Forelimb muscle (tissue), 1 donor: ENCODE measurements at places on chromosomes 3 and 15. TPM values are rescaled to one million over a fixed set of nuclear protein-coding genes. Genes with fewer than 3 reads are reported as not detected.

Gene TMEM266
- 0.44 TPM for polyA plus RNA-seq

DNA sequence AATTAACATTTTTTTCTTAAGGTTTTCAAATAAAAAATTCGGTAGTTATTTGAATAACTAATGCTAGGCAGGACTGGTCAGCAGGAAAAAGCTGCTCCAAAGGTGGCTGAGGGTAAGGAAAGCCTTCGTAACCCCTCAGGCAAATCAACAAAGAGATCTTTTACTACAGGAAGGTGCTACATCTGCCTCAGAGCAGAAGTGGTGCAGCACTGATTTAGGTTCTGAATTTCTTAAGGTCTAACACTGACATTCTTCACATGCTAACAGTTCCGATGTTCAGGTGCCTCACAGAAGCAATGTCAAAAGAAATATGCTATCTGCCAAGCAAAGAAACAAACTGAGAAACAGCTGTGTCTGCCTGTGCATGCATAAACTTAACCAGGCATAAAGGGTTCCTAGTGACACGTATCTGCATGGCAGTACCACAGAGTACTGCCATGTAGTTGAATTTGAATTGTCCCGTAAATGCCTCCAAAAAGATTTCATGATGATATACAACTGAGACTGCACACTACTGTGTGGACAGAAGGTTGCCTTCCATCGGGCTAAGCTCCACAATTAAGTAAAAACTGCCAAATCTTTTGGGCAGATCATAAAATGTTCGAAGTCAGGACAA is 275.0 kb upstream of the NSMCE3 start:
- no peak for DNase-seq

Gene DCUN1D1
- 32.3 TPM for polyA plus RNA-seq

DNA sequence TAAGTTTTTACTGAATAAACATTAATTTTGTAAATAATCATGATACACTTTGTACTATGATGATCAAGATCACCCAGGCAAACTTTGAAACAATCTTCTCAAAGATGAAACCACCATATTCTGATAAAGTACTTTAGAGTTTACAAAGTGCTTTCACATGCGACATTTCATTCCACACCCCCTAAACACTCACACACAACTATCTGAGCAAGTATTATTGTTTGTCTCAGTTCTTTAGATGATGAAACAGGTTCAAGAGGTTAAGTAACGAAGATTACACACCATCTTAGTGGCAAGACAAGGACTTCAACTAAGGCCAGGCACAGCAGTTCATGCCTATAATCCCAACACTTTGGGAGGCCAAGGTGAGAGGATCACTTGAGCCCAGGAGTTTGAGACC is 37.6 kb downstream of the ZNF148 start:
- no peak for DNase-seq

DNA sequence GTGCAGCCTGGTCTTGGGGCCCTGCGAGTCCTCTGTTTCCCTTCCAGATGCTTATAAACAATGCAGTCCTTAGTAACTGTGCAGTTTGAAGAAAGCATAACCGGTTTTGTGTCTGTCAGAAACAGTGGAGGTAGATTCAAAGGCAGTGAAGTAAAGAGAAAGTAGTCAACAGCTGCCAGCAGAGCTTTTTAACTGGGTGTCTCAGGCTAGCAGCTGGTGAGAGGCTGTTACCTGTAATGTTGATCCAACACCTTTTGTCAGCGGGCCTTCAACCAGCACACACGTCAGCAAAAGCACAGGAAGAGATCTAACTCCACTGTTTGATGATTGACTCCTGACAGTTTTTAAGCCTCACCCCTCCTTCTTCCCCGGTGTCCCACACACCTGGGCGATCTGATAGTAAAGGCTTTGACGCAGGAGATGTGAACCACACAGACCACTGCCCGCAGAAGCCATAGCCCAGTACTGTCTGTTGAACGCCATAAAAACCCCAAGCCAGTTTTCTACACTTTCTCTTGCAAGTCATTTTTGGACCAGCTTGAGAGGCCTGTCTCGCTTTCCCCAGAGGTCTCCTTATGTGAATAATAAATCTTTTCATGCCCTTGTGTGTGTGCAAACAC is 178.0 kb downstream of the FMN1 start:
- DNase-seq = no peak

GRCh38 chr3:8166014-8166413 is 335.6 kb upstream of the LMCD1 start:
- no peak for DNase-seq

Gene HDC
- 1.2 TPM for polyA plus RNA-seq

- DNase-seq = no peak
Observed at GRCh38 chr3:178308771-178309170, 227.5 kb upstream of the KCNMB2 start.

DNA sequence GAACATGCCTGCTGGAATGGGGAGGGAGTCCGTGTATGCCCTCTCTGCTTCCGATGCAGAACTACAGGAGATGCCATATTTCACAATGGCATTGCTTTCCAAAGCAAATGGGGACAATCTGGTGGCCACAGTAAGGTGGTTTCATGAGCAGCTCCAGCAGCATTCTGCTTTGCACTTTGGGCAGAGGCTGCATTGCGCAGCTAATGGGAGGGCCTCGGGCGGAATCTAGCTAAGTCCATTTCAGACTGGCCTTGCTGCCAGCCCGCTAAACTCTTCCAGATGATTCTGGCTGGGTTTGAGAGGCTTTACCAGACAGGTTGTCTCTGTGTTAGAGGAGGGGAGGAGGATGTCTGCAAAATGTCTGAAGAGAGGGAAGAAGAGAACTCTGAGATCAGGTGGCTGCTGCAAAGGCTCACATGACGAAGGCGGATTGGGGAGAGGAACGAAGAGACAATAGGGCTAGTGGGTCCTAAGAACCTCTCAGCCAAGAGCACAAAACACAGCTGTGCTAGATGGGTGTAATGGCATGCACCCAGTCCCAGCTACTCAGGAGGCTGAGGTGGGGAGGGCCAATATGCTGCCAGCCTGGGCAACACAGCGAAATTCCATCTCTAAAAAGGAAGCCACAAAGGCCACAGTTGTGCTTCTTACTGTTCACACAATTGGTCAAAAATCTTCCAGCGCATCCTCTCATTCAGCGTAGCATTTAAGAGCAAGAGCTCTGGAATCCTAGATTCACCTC is 63.7 kb downstream of the BDH1 start:
- no peak for DNase-seq

GRCh38 chr15:94119298-94119811 is 112.0 kb upstream of the MCTP2 start:
- DNase-seq = peak; percentile 43

- DNase-seq = no peak
Observed at GRCh38 chr3:61704807-61705206, 143.4 kb downstream of the PTPRG start.

- no peak for DNase-seq
Observed at GRCh38 chr15:94175420-94175819, 55.9 kb upstream of the MCTP2 start.

DNA sequence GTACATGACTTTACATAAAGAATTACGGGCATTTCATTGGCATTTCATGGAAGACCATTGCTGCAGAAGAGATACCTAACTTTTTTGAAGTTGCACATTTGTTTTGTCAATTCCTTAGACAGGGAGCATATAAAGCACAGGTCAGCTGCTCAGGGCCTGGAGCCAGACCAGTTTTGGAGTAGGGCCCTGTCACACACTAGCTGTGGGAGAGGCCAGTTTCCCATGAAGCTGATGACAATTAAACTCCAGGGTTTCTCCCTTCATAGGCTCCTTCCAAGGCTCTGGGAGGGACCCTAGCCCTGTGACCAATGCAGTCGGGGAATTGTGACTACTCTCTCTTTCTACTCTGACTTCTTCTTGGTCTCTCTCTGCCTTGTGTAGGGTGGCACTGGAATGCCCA is 107.3 kb upstream of the SELENOK start:
- DNase-seq = no peak

DNA sequence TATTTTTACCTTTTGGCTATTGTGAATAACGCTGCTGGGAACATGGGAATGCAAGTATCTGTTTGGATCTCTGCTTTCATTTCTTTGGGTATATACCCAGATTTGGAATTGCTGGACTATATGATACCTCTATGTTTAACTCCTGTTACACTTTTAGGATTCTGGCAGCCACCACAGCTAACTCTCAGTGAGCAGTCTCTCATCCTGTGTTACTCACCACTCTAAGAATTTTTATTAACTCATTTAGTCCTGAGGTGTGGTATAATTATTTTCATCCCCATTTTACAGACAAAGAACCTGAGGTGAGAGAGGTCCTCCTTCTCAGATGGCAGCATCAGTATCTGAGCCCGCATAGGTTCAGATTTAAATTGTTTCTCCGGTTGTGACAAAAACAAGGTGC is 1.1 kb downstream of the SPATA12 start:
- no peak for DNase-seq

DNA sequence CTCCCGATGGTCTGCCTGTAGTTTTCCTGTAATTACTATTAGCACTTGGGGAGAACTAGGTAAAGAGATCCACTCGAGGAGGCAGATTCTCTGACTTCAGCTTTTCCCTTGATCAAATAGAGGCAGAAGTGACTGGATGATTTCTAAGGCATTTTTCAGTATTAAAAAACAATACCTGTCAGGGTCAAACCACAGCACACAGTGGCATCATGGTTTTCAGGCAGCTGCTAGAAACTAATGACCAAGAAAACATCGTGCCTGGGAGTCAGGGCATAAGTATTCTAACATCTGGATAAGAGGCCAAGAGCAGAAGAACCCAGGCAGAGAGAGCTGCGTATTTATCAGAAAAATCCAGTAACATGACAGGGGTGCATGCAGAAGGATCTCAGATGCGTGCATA is 419.9 kb downstream of the TUSC7 start:
- DNase-seq = no peak

Gene SNTN
- not detected for polyA plus RNA-seq

DNA sequence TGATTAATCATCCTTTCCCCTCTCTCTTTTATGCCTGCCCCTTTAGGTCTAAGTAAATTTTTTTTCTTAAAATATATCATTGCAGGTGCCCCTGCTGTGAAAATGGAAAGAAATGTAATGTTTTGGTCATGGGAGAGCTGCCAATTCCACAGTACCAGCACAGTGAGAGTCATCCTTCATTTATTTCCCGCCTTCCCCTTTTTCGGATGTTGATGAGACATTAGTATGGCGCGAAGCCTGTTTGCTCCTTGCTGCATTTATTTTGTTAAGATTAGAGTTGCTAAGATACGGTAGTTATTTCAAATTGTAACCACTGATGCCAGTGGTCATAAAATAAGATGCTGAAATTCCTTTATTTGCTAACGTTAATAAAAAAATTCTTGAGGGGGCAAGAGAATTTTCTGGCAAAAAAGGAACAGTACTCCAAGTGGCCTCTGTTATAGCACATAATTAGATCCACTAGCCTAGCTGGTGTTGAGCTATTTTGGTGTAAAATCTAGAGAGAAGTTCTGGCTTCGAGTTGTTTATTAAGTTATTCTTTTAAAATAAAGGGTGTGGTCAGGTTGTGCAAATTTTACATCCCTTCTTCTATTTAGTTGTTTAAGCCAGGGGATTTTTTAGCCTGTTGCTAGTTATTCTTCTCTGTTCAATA is 62.8 kb downstream of the MDFIC2 start:
- no peak for DNase-seq

- no peak for DNase-seq
Observed at GRCh38 chr3:84961521-84962255, 2.9 kb downstream of the CADM2 start.
